Esophagus mucosa (tissue), 1 donor: ENCODE measurements at places on chromosomes 2 and 18.

DNA sequence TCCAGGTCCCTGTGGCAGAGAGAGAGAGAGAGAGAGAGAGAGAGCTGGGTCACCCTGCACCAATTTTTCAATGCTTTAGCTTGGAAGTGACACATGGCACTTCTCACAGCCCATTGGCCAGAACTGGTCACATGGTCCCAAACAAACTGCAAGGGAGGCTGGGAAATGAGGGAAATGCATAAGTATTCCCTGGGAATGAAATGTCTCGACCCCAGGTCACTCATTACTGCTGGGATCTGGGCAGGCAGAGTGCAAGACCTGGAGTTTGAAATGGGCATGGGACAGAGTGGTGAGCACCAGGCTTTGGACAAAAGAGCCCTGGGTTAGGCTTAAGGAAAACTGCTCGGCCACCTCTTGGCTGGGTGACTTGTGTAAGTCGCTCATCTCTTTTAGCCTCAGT is 37.0 kb downstream of the SMAD7 start:
- no peak for ATAC-seq

- no peak for ATAC-seq
These were observed 84.1 kb downstream of the NDUFA10 start for GRCh38 chr2:239940861-239941570.

DNA sequence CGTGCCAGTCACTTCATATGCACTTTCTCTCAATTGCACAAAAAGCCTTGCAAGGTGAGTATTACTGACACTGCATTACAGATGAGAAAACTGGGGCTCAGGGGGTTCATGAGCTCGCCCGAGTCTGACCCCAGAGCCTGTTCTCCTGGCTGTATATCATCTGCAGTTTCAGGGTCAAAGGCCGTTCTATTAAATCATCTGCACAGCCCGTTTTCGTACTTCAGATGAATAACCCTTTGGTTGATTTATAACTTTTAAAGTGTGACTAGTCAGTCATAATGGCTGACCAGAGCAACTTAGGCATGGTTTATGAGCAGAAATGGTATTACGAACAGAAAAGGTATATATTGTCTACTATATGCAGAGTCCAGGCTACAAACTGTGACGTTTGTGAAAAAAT is 35.3 kb upstream of the NPAS2 start:
- no peak for ATAC-seq

- no peak for ATAC-seq
These were observed 407.2 kb downstream of the PTPRM start for GRCh38 chr18:7974200-7974874.

GRCh38 chr2:38446906-38447561 is 70.0 kb upstream of the ATL2 start:
- ATAC-seq, result peak; percentile 91

DNA sequence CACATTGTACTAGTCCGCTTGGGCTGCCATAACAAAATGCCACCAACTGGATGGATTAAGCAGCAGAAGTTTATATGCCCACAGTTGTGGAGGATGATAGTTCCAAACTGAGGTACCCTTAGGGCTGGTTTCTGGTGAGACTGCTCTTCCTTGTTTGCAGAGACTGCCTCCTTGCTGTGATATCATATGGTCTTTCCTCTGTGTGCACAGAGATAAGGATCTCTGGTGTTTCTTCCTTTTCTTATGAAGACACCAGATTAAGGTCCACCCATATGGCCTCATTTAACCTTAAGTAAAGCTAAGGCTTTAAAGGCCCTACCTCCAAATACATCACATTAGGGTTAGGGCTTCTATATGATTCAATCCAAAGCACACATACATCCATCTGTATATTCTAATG is 738.2 kb upstream of the GCFC2 start:
- ATAC-seq, result no peak

DNA sequence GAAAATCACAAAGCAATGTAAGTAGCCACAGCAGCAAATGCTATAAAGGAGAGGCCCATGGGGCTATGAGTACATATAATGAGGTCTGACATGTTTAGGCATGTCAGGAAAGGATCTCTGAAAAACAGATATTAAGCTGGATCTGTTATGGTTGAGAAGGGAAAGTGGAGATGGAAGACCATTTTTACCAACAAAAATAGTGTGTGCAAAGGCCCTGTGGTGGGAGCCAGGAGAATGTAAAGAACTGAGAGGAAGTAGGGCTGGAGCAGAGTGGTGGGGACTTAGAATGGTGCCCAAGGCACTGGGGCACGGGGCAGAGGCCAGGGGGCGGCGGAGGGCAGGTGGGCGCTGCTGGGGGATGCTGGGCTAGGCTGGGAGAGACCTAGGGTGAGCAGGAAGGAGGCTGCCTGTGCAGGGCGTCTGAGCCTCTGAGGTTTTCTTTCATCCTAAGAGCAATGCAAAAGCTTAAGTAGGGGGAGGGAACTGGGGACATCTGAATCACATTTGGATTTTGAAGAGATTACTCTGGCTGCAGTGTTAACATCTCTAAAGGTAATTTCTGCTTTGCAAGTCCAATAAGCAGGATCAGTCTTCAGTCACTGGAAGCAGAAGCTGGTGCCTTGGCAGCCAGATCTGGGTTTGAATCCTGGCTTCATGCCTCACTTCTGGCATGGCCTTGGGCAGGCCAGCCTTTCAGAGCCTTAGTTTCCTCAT is 4.9 kb upstream of the AGFG1 start:
- peak; percentile 38 for ATAC-seq

- peak; percentile 75 for ATAC-seq
These were observed 40.7 kb downstream of the VIT start for GRCh38 chr2:36737131-36737750.

DNA sequence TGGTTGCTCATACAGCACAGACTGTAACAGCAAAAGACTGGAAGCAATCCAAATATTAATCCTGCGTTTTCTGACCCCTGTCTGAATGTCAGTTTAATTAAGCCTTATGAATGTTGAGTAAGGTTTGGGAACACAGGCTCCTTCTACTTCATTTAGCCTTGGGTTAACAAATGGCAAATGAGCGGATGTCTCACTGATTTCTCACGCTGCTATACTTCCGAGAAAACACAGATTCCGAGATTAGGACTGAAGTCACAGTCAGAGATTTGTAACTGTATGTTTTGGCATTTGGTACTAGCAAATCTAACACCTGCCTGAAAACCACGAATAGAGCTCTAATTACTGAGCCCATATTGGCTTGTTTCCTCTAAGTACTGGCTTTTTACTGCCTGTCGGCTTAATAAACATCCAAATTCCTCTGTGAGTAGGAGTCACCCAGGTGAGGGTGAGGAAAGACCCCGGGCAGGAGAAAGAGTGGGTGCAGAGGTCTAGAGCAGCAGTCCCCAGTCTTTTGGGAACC is 10.6 kb downstream of the MC5R start:
- no peak for ATAC-seq

GRCh38 chr18:37403100-37403781 is 162.4 kb downstream of the CELF4 start:
- ATAC-seq, result peak; percentile 7

DNA sequence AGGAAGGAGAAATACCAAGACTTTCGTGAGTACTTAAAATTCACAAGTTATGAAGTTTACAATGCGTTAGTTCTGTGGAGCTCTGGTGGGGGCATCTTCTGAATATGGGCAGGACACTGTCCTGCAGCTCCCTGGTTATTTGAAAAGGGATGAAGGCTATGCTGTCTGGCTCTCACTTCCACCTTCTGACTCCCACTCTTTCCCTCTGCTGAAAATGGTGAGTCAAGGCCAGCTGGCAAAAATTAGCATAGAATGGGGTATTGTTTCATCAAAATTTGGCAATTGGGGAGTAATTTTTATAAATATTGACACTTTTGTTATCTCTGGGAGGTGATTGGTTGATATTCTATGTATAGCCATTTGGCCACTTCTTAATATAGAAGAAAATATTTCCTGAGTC is 177.4 kb downstream of the PARD3B start:
- no peak for ATAC-seq

- ATAC-seq, result no peak
These were observed 77.3 kb upstream of the UPP2 start for GRCh38 chr2:158024288-158024898.

DNA sequence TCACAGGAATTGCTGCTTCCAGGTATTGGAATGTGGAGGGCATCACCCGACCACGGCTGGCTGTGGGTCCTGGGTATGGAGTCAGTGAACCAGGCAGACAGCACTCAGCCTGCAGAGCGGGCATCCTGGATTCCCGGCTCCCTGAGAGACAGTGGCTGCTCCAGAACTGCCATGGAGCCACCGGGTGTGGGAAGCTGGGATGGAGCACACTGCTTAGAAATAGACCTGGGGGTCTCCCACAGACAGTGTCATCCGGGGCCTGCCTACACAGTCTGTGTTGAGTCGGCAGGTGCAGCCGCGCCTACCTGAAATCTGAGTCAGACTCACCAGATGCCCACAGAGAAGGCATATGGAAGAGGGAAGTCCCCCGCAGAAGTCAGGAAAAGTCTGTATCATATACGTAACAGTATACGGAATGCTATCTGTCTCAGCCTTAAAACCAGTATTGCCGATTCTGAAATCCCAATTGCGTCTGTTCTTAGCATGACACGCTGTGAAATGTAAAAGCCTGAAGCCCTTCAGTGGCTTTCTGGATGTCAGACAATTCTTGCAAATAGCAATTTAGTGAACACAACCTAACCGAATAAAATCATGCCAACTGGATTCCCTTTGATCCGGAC is 509.7 kb upstream of the MYT1L start:
- ATAC-seq, result no peak

GRCh38 chr2:50313656-50314055 is 718.3 kb downstream of the NRXN1 start:
- no peak for ATAC-seq

DNA sequence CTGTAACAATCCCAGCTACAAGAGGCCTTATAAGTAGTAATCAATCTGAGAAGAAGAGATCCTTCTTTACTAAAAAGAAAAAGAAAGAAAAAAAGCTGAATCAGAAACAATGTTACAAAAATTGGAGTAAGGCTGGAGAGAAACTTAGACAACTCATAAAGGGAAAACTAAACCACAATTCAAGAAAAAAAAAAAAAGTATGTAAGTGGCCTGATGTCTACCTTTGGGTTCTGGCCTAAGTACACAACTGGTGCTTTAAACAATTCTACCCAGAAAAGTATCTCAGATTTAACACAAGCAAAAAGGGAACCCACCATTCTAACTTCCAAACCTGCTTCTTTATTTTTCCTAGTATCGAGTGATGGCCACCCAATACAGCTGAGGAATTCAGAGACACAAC is 45.3 kb downstream of the ZNF521 start:
- no peak for ATAC-seq

DNA sequence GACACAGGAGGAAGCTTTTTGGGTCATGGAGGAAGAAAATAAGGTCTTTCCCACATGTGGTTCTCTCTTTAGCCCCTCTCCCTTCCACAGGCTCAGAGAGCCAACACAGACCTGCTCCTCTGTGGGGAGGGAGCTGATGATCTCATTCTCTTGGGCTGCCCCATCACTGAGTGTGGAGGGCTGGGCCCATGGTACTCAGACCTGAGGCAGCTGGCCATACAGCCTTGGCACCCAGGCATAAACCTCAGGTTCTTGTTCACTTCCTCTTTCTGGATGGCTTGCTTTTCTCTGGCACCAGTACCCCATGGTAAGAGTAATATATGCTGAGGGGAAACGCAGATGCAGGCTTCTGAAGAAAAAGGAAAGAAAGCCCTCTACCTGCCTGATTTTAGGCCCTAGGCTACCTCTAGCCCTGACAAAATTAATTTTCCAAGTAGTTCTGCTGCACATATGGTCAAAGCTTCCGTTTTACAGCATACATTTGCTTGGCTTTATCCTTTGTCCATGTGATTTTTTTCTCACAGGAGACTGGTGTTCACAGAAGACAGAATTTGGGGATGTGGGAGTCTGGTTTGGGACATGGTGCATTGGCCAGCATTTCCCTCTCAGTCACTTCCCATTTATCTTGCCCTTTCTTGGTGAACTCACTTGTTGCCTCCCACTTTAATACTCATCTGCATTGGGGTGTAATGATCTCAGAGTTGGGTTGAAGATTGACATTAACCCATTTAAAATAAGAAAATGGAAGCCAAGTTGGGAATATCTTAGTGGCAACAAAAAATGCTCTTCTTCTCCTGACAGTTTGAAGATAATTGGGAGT is 11.1 kb downstream of the DHRS9 start:
- peak; percentile 75 for ATAC-seq

GRCh38 chr2:20135631-20136050 is 84.2 kb upstream of the LAPTM4A start:
- peak; percentile 62 for ATAC-seq
